ENCODE measurements at places on chromosomes 4 and X. TPM values are rescaled to one million over a fixed set of nuclear protein-coding genes. Genes with fewer than 3 reads are reported as not detected.

Gene GCNA
- 0.18 TPM for polyA plus RNA-seq

DNA sequence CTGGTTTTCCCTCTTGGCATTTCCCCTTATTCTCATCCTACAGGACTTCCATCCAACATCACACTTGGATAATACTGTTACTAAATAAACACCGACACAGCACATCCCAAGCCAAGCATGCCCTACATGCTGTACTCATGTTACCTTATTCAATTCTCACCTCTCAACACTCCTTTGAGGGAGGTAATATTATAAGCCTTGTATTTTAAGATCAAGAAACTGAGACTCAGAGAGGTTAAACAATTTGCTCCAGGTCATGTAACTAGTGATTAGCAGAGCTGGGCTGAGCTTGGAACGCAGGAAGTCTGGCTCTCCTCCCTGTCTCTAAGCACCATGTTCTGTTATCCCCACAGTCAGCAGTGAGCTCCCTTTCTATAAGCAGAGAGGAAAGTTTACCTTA lies 333.6 kb upstream of the IGFBP7 start:
- no peak for DNase-seq
- H3K27ac ChIP-seq: no peak overlapping the region

Gene BMP3
- polyA plus RNA-seq: not detected

Gene SORCS2
- 0.50 TPM for polyA plus RNA-seq

GRCh38 chr4:47195706-47196105 lies 164.3 kb downstream of the GABRB1 start:
- H3K27me3 ChIP-seq: peaks cover 3% of the 10 kb centered on the region
- no peaks in the 10 kb centered on the region for H3K4me1 ChIP-seq
- no peak for DNase-seq
- no peak overlapping the region for H3K4me3 ChIP-seq
- H3K36me3 ChIP-seq: no peaks in the 10 kb centered on the region

- no peaks in the 10 kb centered on the region for H3K4me1 ChIP-seq
- no peaks in the 10 kb centered on the region for H3K36me3 ChIP-seq
- no peak overlapping the region for H3K27ac ChIP-seq
- DNase-seq: no peak
These were observed 26.1 kb upstream of the TET2 start for GRCh38 chr4:105120626-105121025.

- H3K36me3 ChIP-seq: no peaks in the 10 kb centered on the region
- H3K4me3 ChIP-seq: no peak overlapping the region
- H3K27ac ChIP-seq: no peak overlapping the region
- H3K27me3 ChIP-seq: no peaks in the 10 kb centered on the region
- no peaks in the 10 kb centered on the region for H3K4me1 ChIP-seq
These were observed 10.0 kb upstream of the AFF1 start for GRCh38 chr4:86924811-86925210.

DNA sequence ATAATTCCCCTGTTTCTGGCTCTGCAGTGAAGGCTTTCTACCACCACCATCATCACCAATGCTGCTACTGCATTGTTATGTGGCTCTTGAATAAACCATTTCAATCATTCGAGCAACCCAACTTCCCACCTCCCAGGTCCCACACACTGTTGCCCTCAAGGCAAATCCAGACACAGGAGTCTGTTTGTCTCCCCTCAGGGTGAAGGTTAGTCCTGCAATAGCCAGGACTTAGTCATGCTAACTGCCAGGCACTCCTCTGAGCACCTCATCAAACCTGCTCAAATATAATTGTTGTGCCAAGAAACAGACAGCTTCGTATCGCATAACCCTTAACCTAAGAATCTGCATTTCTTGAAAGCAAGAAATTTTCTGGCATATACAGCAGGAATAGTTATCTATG lies 213.2 kb downstream of the KDR start:
- no peak overlapping the region for H3K4me3 ChIP-seq
- H3K4me1 ChIP-seq: no peaks in the 10 kb centered on the region
- no peak overlapping the region for H3K27ac ChIP-seq

DNA sequence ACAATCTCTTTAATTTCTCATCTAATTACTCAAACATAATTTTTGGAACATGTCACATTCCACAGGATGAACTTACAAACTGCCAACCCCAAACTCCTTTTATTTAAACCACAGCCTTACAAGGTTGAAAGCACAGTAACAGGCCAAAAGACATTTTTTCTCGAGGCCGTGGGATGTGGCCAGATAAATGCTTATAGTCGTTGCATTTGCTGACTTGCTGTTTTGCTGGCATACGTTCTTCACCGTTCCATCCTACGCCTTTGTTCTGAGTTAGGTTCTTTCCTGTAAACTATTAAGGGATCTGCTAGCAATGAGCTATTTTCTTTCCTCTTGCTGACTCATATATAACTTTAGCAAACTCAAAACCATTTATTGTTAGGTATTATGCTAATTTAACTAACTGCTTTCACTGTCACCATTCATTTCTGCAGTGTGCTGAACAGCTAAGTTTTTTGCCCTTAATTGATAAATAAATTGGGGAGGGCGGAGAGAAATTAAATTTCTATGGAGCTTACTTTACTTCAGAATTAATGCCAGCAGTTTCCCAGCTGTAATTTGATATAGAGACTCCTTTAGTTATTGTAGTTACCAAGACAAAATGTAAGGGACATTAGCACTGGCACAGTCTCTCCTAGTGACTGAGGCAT lies 135.1 kb upstream of the PACRGL start:
- DNase-seq: no peak
- no peak overlapping the region for H3K27ac ChIP-seq
- H3K27me3 ChIP-seq: no peaks in the 10 kb centered on the region
- no peak overlapping the region for H3K4me3 ChIP-seq
- H3K36me3 ChIP-seq: no peaks in the 10 kb centered on the region

- H3K36me3 ChIP-seq: no peaks in the 10 kb centered on the region
- no peaks in the 10 kb centered on the region for H3K27me3 ChIP-seq
- no peak overlapping the region for H3K27ac ChIP-seq
These were observed 44.9 kb upstream of the GPRIN3 start for GRCh38 chr4:89352541-89352940.

GRCh38 chr4:105992641-105993305 lies 97.5 kb downstream of the NPNT start:
- H3K27me3 ChIP-seq: no peaks in the 10 kb centered on the region
- no peak overlapping the region for H3K4me3 ChIP-seq
- no peak overlapping the region for H3K27ac ChIP-seq
- no peak for DNase-seq
- H3K4me1 ChIP-seq: no peaks in the 10 kb centered on the region

DNA sequence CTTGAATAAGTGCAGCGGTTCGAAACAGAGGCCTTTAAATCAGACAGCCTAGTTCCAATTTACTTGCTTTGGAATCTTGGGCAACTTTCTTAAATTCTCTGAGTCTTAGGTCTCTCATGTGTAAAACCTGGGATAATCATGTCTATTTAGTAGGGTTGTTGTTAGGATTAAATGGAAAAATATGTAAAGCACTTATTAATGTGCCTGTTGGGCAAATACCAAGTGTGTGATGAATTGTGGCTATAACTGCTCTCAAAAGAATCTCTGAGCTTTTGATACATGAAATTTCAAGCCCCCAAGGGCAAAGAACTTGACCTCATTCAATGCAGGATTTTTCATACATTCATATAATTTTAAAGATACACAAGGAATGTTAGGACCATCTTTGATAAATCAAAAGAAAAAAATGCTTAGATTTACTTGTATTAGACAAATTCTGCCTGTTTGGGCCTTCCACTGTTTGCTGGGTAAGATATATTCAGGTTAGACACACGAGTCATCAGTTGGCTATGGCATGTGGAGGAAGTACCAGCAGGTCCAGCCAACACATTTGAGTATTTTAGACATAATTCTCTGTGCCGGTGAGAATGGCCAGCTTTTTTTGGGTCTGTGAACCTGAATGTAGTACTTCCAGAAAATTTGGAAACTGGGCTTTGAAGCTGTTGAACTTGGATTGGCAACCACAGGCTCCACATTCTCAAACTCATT lies 241.4 kb upstream of the CNKSR2 start:
- no peaks in the 10 kb centered on the region for H3K27me3 ChIP-seq
- H3K4me3 ChIP-seq: no peak overlapping the region
- DNase-seq: no peak

Gene DCAF12L1
- 0.02 TPM for polyA plus RNA-seq

GRCh38 chrX:39953879-39954278 lies 143.9 kb downstream of the BCOR start:
- peak; percentile 50 for DNase-seq
- no peaks in the 10 kb centered on the region for H3K36me3 ChIP-seq
- H3K27ac ChIP-seq: no peak overlapping the region
- no peaks in the 10 kb centered on the region for H3K27me3 ChIP-seq
- H3K4me3 ChIP-seq: no peak overlapping the region

GRCh38 chrX:57282568-57282967 lies 3.9 kb upstream of the FAAH2 start:
- H3K27me3 ChIP-seq: no peaks in the 10 kb centered on the region
- H3K36me3 ChIP-seq: no peaks in the 10 kb centered on the region
- no peaks in the 10 kb centered on the region for H3K4me1 ChIP-seq
- DNase-seq: no peak
- no peak overlapping the region for H3K27ac ChIP-seq

GRCh38 chr4:80265571-80266252 lies 752 bp upstream of the FGF5 start:
- no peaks in the 10 kb centered on the region for H3K4me1 ChIP-seq
- H3K36me3 ChIP-seq: no peaks in the 10 kb centered on the region
- H3K27me3 ChIP-seq: peaks cover 21% of the 10 kb centered on the region
- H3K27ac ChIP-seq: no peak overlapping the region
- no peak for DNase-seq

GRCh38 chrX:154025230-154025629 lies 5.5 kb upstream of the IRAK1 start:
- H3K27ac ChIP-seq: no peak overlapping the region
- peaks cover 1% of the 10 kb centered on the region for H3K36me3 ChIP-seq
- H3K4me1 ChIP-seq: peaks cover 17% of the 10 kb centered on the region
- no peak overlapping the region for H3K4me3 ChIP-seq
- no peaks in the 10 kb centered on the region for H3K27me3 ChIP-seq
- no peak for DNase-seq

DNA sequence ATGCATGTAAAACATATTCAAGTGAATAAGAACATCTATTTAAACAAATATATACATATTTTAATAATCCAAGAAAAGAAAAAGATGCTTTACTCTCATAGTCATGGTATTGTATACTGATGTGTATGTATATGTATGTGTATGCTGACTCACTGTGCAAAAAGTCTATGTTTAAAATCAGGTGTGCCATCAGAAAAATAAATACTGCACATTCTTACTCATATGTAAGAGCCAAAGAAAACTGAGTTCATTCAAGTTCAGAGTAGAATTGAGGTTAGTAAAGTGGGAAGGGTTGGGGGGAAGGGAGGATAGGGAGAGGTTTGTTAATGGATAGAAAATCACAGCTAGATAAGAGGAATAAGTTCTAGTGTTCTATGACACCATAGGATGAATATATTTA lies 403.9 kb upstream of the SMIM31 start:
- DNase-seq: no peak
- no peaks in the 10 kb centered on the region for H3K36me3 ChIP-seq
- H3K27me3 ChIP-seq: no peaks in the 10 kb centered on the region

- H3K4me3 ChIP-seq: no peak overlapping the region
- no peak for DNase-seq
- H3K27ac ChIP-seq: no peak overlapping the region
- no peaks in the 10 kb centered on the region for H3K27me3 ChIP-seq
These were observed 195.2 kb upstream of the STK26 start for GRCh38 chrX:131827935-131828334.

Gene LNX1
- polyA plus RNA-seq: 1.5 TPM

Gene MAOB
- polyA plus RNA-seq: 96.3 TPM

Data from liver (tissue), 10 donors.